ENCODE measurements at places on chromosomes 1 and 21.

DNA sequence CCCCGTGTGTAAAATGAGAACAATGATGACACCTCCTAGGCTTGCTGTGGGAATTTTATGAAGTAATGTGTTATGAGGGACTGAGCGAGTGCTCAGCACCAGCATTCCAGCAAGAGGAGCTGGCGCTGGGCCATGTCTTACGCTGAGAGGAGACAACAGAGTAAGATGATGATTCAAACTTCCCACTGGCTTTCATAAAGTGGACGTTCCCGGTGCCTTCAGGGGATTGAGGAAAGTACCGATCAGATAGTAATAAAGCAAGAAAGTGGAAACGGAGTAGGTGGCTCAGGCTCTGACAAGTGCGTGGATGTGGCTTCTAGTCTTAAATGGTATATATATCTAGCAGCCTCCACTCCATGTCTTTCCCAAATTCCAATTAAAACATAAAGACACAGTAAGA is 23.8 kb downstream of the EPHA10 start:
- no peak for DNase-seq

DNA sequence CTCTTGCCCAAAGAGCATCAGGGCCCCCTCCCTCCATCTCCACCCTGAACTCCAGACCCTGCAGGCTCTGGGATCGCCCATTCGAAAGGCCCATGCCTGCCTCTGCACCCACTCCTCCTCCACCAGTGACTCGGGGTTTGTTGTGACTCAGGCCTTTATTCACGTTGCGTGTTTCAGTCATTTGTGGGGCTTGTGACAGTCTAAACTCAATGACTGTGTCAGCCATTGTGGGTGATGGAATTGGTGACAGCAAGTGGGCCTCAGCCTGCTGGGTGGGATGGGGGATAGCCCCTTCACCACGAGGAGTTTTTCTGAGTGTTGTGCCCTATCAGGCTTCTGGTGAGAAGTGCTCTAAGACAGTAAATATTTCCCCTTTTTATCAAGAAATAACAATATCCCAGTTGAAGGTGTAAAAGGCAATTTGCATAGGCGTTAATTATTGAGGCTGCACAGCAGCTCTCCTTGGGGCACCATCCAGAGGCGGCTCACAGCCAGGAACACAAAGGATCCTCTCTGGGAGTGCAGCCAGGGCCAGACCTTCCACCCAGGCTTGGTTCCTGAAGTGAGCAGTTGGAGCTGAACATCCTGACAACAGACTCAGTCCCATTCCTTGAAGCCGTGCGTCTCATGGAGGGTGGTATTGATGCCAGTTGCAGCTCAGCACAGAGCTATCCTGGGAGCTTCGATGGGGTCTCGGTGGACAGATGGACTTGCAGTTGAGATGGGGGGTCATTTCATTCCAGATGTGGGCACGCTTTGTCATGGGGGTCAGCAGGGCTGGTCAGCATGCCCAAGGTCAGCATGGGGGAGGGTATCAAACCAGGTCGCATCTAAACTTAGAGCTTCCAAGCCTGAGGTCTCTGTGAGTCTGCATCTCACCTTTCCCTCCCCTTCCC is 135.6 kb upstream of the CACNA1E start:
- DNase-seq, result no peak

GRCh38 chr1:26112407-26112775 is 767 bp downstream of the PDIK1L start:
- DNase-seq, result no peak

DNA sequence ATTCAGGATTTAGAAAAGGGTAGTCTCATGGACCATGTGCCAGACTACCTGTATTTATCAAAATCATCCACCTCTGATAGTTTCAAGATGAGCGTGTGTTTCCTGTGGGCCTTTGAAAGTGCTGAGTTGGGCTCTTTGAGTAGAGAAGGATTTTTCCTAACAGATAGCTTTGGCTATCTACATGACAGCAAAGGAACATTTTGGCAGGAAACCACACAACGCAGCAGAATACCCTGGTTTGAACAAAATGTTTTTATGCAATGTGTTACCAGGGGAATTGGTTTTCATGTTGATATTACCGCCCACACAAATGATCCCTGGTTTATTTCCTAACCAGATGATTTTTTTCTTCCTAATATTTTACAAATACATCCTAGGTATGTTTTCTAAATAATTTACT is 431.4 kb downstream of the NEGR1 start:
- DNase-seq, result no peak
